ENCODE measurements at places on chromosomes 12 and 14. TPM values are rescaled to one million over a fixed set of nuclear protein-coding genes. Genes with fewer than 3 reads are reported as not detected.

LPAR5 gene
- under 0.01 TPM for total RNA-seq

MAGOHB gene
- 8.7 TPM for total RNA-seq

RNASE4 gene
- total RNA-seq, result 26.9 TPM

PRORP gene
- 24.9 TPM for total RNA-seq

KLHL33 gene
- total RNA-seq, result under 0.01 TPM

SLC6A12 gene
- 0.13 TPM for total RNA-seq

OR4E2 gene
- total RNA-seq, result not detected
